AG08395 (cell line): ENCODE measurements at places on chromosomes 3 and 15.

- no peak for DNase-seq
Measured at GRCh38 chr3:33037471-33037870, 59.5 kb downstream of the GLB1 start.

DNA sequence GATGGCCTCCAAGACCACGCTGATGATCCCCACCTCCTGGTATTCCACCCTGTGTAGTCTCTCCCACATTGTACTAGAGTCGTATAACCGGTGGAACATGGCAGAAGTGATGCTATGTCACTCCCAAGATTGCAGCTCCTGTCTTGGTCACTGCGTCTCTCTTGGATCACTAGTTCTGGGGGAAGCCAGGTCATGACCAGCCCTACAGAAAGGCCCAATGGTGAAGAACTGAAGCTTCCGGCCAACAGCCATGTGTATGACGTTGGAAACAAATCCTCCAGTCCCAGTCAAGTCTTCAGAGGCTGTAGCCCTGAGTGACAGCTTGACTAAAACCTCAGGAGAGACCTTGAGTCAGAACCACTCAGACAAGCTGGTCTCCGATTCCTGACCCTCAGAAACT lies 61.9 kb upstream of the FNDC3B start:
- no peak for DNase-seq

DNA sequence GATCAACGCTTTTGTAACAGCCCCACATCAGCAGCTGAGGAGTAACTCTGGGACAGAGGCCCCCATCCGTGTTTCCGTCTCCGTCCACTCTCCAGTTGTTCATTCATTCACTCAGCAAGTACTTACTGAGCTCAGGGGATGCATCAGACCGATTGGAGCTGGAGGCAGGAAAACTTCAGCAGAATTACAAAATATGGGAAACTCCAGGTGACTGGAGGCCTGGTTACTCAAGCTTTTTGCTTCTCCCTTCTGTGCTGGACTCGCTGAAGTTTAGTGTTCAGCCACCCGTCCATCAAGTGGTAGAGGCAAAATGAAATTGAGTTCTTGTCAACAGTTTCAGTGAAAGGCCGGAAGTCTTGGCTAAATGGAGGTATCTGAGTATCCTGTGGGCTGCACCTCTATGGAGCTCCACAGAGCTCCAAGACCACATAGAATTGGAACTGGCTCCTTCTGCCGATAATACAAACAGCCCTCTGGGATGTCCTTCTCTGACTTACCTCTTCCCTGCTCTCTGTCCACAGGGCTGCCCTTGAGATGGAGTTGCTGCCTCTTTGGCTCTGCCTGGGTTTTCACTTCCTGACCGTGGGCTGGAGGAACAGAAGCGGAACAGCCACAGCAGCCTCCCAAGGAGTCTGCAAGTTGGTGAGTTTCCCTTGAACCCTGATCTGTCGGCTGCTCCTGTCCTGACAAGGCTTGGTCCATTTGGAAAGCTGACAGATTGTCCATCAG lies 14.7 kb downstream of the NRROS start:
- no peak for DNase-seq

- DNase-seq, result peak; percentile 21
Measured at GRCh38 chr15:61748529-61748928, 311.7 kb downstream of the VPS13C start.

DNA sequence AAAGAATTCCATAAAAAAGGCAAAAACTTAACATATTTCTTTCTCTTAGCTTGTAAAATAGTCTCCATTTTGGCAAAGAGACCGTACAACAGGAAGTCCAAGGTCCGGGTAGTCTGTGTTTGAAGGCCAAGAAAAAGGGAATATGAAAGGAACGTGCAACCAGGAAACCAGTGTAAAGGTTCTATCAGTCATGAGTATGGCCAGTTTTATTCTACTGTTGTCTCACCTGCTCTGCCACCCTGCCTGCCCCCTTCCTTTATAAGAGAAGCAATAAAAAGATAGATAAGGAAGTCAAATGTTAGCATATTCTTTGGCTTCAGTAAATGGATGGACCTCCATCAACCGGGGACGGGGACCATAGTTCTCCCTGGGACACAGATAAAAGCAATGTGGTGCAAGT lies 370.6 kb upstream of the ROBO2 start:
- no peak for DNase-seq

DNA sequence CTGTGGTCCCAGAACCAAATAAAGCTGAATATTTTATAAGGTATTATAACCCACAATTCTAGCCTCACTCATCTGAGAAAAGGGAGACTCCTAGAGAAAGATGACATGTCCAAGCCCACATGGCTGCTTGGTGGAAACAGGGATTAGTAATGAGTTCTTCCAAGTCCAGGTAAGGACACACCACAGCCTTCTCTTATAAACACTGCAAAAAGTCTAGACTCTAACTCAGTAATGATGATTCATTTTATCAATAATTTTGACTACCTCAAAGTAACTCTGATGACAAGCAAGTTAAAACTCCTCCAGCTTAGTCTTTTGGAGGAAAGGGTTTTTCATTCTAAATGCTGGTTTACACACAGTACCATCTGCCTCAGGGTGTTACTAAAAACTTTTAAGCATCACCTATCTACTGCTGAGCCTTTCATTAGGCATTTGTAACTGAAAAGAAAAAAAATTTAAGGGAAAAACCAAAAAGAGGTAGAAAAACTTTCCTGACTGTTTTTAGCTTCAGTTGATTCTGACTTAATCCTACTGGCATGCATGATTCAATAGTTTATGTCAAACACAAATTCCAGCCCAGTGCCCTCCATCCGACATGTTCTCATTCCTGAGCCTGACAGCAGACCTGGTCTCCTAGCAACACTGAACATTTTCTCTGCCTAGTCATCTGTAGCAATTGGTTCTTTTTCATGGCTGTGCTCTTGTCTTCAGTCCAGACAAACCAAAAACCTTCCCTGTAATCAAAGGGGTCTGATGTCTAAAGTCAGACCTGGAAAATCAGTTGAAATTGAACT lies 43.9 kb downstream of the P3H2 start:
- DNase-seq, result peak; percentile 95

DNA sequence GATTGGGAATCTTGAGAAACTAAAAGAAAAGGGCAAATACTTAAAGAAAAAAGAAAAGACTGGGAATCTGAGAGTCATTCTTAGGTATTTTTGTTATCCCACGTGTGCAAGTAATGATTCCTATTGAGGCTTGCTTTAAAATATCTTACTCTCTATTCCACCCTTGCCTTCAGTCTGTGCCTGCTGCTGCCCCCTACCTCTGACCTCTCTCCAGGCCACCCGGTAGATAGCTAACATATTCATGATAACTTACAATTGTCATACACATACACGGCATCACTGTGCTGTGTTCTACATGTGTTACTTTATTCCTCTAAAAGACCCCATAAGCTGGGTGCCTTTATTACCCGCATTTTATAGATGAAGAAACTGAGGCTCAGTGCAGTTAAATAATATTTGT lies 27.8 kb upstream of the ATP13A3 start:
- DNase-seq, result no peak

GRCh38 chr15:66374179-66374578 lies 12.5 kb upstream of the MAP2K1 start:
- no peak for DNase-seq

- no peak for DNase-seq
Measured at GRCh38 chr3:60855250-60855649, 396.0 kb downstream of the FHIT start.
